ENCODE measurements at places on chromosomes 5 and 9. TPM values are rescaled to one million over a fixed set of nuclear protein-coding genes. Genes with fewer than 3 reads are reported as not detected.

The TXNDC15 gene
- total RNA-seq = 64.7 TPM

The PCDHGA11 gene
- 18.8 TPM for total RNA-seq

The CDH9 gene
- total RNA-seq = not detected

The FGF10 gene
- 0.25 TPM for total RNA-seq

The CDH12 gene
- not detected for total RNA-seq

The NMUR2 gene
- total RNA-seq = not detected

The ZNF366 gene
- 0.88 TPM for total RNA-seq

The FOXD4 gene
- 0.12 TPM for total RNA-seq

The HCN1 gene
- not detected for total RNA-seq

The MYOZ3 gene
- 2.0 TPM for total RNA-seq

The NIM1K gene
- 0.68 TPM for total RNA-seq

The FAM153A gene
- not detected for total RNA-seq

The F2RL2 gene
- total RNA-seq = 8.2 TPM

The PDE6A gene
- total RNA-seq = not detected

The CEL gene
- total RNA-seq = 0.10 TPM

The IRX2 gene
- 0.25 TPM for total RNA-seq

The TMEM232 gene
- 1.0 TPM for total RNA-seq

The PCA3 gene
- total RNA-seq = not detected

The DIRAS2 gene
- 1.1 TPM for total RNA-seq

The BSPRY gene
- not detected for total RNA-seq

The GLRA1 gene
- not detected for total RNA-seq

The ORM2 gene
- not detected for total RNA-seq

The NOL8 gene
- total RNA-seq = 26.8 TPM

The PKD2L2 gene
- total RNA-seq = not detected

The OBP2B gene
- not detected for total RNA-seq

The SLC22A4 gene
- 3.7 TPM for total RNA-seq

The BTNL3 gene
- total RNA-seq = not detected

The FOXI1 gene
- total RNA-seq = not detected

All from cardiac ventricle fibroblast (primary cell).